ENCODE measurements at places on chromosomes 3 and 15.
A peak's percentile ranks its signal among the peaks of the same experiment; 100 is the strongest.

GRCh38 chr15:30953731-30954378 lies 37.6 kb downstream of the MTMR10 start:
- no peak for DNase-seq

DNA sequence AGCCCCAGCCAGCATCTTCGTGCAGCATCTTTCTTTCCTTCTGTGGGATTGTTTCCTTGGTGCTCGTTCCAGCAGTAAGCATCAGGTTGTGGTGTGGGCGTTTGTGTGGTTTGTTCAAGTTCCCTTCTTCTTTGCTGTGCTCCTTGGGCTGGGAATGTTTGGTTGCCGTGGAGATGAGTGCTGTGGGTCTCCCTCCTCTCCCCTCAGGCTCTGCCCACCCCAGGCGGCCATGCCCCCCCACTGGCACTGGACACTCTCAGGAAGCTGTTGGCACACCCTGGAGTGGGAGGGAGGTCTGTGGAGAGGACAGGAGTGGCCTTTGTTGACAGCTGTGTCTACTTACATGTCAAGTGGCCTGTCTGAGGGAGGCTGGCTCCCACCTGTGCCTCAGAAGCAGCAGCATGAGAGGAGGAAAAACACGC lies 46.5 kb upstream of the SACM1L start:
- peak; percentile 34 for DNase-seq

- no peak for DNase-seq
Measured at GRCh38 chr3:34808287-34808686, 831.0 kb upstream of the ARPP21 start.

GRCh38 chr3:78096488-78097255 lies 1056.8 kb downstream of the ROBO2 start:
- DNase-seq, result no peak

- DNase-seq, result no peak
Measured at GRCh38 chr3:29759411-29760225, 478.7 kb downstream of the RBMS3 start.

- no peak for DNase-seq
Measured at GRCh38 chr15:42674472-42674871, 62.5 kb downstream of the CDAN1 start.

DNA sequence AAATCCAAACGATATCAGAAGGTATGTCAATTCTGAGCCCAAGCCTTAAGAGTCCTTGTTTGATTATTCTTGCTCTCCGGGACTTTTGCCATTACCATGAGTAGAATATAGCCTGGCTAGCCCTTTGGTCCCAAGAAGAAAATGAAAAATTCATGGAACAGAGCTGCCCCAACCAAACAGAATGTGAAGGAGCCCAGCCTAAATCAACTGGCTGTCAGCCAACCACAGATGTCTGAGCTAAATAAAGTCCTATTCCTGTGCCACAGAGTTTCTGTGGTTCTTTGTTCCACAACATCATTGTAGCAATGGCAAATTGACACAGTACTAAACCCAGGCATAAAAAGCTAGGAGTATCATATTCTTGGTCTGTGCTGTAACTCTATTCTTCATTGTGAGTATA lies 185.2 kb downstream of the CPNE4 start:
- no peak for DNase-seq

- DNase-seq, result no peak
Measured at GRCh38 chr15:100763835-100764750, 115.5 kb upstream of the ALDH1A3 start.

GRCh38 chr3:130645261-130645660 lies 101.4 kb downstream of the PIK3R4 start:
- no peak for DNase-seq

DNA sequence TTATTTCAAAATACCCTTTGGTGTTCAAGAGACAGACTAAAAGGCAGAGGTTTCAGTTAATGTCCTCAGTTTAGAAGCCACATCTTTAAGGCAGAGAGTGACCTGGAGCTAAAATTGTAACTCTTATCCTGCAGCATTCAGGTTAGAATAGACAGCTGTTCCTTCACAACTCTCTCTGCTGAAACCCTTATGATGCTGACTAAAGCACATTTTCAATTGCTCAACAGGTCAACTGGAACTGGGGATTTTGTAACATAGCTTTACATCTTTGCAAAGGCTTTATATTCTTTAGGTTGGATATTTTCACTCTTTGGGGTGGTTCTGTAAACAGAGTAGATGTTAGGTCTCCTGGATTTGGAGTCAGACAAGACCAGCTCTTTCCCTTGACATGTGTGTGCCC lies 20.3 kb upstream of the PLSCR4 start:
- no peak for DNase-seq

DNA sequence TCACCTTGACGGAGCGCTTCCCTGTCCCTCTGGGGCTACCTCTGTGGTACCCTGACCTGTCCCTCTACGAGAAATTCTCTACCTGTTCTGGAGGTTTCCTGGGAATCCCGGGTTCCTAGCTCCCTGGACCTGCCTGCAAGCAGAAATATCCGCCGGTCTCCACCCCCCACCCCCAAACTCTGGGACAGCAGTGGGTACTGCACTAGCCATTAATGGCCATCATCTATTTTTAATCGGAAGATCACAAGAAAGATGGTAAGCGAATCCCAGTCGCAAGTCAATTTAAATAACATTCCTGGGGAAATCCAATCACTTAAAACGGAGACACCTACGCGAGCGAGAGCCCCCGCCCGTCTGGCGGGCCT lies 429 bp upstream of the C3orf80 start:
- DNase-seq, result no peak

GRCh38 chr3:140822401-140823047 lies 119.1 kb upstream of the SLC25A36 start:
- DNase-seq, result no peak

- no peak for DNase-seq
Measured at GRCh38 chr15:78997981-78998499, 53.2 kb upstream of the CTSH start.

DNA sequence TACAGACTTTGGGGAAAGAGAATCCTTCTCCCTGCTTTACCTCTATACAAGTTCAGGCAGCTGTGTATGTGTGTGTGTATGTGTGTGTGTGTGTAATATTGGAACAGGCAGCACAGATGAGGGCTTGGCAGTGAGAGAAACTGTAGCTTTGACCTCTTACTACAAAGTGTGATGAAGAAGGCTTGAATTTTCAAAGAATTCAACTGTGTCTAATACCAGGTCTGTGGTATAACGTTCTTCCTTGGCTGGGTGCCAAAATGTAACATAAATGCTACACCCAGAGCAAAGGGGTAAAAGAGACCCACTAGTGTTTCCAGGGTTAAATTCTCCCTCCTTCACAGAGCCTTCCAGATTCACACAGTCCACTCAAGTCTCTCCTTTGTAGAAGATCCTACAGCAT lies 51.1 kb downstream of the CHST2 start:
- DNase-seq, result peak; percentile 12
